Karpas-422 (cell line): ENCODE measurements at places on chromosomes 2 and 18. TPM values are rescaled to one million over a fixed set of nuclear protein-coding genes. Genes with fewer than 3 reads are reported as not detected.

The KCNG2 gene
- total RNA-seq, result not detected in 2 replicates

- H3K4me3 ChIP-seq, result no peak overlapping the region
- H3K27ac ChIP-seq, result no peak overlapping the region
- no peak for DNase-seq
- H3K36me3 ChIP-seq, result no peaks in the 10 kb centered on the region
Measured at GRCh38 chr2:187155476-187155875, 292.6 kb downstream of the CALCRL start.

The GNAL gene
- total RNA-seq, result not detected in 2 replicates

GRCh38 chr2:236945431-236946016 is 140.2 kb upstream of the COPS8 start:
- no peaks in the 10 kb centered on the region for H3K27me3 ChIP-seq
- H3K4me3 ChIP-seq, result no peak overlapping the region
- H3K36me3 ChIP-seq, result no peaks in the 10 kb centered on the region
- H3K4me1 ChIP-seq, result peaks cover 3% of the 10 kb centered on the region; the same call in 1 of the 2 replicates
- H3K27ac ChIP-seq, result no peak overlapping the region
- no peak for DNase-seq

- no peaks in the 10 kb centered on the region for H3K27me3 ChIP-seq
- no peak overlapping the region for H3K4me3 ChIP-seq
- H3K36me3 ChIP-seq, result no peaks in the 10 kb centered on the region
- no peak for DNase-seq
- H3K4me1 ChIP-seq, result no peaks in the 10 kb centered on the region
Measured at GRCh38 chr18:50405582-50406271, 30.9 kb downstream of the SKA1 start.

- no peaks in the 10 kb centered on the region for H3K36me3 ChIP-seq
- no peak overlapping the region for H3K4me3 ChIP-seq
- no peak overlapping the region for H3K27ac ChIP-seq
- H3K27me3 ChIP-seq, result no peaks in the 10 kb centered on the region
Measured at GRCh38 chr18:62877411-62878221, 162.3 kb downstream of the PHLPP1 start.

- H3K27ac ChIP-seq, result no peak overlapping the region
- H3K4me1 ChIP-seq, result no peaks in the 10 kb centered on the region
- H3K36me3 ChIP-seq, result no peaks in the 10 kb centered on the region
- no peak for DNase-seq
- no peaks in the 10 kb centered on the region for H3K27me3 ChIP-seq
- H3K4me3 ChIP-seq, result no peak overlapping the region
Measured at GRCh38 chr2:213007290-213007838, 144.0 kb downstream of the IKZF2 start.

DNA sequence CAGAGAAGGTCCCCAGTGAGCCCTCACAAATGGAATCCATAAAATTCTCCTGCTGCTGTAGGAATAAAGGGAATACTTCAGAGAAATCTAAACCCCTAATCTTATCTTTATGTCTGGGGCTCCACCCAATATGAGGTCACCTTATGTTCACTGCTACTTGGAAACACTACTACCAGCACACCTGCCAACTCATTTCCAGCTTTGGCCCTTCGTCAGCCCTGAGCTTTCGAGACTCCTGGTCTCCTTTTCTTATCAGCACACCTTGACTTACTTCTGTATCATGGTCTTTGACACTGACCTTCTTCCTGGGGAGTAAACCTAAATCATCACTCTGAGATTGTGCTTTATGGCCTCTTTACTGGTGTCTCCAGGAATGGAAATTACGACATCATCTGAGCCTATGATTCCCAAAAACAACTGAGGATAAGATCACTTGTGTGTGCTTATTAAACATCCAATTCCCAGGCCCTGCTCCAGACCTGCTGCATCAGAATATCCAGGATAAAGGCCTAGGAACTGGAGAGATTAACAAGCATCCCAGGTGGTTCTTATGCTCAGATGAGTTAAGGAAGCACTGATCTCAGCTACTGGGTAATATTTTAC is 22.2 kb upstream of the ASNSD1 start:
- H3K36me3 ChIP-seq, result no peaks in the 10 kb centered on the region
- H3K4me1 ChIP-seq, result no peaks in the 10 kb centered on the region
- no peak overlapping the region for H3K27ac ChIP-seq

DNA sequence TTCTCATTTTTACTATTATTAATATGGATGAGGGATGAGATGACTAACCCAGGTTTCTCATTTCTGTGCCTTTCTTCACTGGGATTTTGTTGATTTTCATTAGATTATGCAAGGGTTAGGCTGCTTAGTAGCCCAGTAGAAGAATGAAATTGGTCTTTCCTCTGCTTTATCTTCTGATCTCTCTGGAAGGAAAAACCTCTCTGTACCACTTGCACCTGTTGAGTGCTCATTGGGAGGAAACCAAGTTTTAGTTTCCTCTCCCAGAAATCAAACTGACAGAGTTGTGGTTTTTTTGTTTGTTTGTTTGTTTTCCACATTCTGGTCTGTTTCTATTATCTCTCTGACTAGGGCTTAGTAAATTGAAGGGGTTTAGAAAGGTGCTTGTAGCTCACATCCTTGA is 60.8 kb downstream of the KIAA1328 start:
- no peaks in the 10 kb centered on the region for H3K36me3 ChIP-seq
- no peak overlapping the region for H3K27ac ChIP-seq
- no peak for DNase-seq
- H3K4me3 ChIP-seq, result no peak overlapping the region

DNA sequence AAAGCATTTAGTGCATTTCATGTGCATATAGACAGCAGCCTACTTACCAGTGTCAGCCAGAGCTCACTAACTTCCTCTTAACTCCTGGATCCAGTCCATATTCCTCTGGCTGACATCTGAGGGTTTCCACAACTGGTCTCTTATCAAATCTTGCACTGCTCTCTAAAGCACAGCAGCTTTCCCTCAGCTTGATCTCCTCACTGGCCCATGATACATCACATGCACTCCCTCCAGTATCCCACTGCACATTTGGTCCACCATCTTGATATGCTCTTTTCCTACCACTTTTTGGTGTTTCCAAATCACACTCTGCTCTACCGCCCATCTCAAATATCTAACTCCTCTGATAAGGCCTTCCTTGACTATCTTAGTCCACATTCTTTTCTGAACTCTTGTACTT is 105.0 kb upstream of the ZFP36L2 start:
- no peaks in the 10 kb centered on the region for H3K4me1 ChIP-seq
- no peak for DNase-seq
- H3K36me3 ChIP-seq, result no peaks in the 10 kb centered on the region
- no peak overlapping the region for H3K27ac ChIP-seq
- no peak overlapping the region for H3K4me3 ChIP-seq

DNA sequence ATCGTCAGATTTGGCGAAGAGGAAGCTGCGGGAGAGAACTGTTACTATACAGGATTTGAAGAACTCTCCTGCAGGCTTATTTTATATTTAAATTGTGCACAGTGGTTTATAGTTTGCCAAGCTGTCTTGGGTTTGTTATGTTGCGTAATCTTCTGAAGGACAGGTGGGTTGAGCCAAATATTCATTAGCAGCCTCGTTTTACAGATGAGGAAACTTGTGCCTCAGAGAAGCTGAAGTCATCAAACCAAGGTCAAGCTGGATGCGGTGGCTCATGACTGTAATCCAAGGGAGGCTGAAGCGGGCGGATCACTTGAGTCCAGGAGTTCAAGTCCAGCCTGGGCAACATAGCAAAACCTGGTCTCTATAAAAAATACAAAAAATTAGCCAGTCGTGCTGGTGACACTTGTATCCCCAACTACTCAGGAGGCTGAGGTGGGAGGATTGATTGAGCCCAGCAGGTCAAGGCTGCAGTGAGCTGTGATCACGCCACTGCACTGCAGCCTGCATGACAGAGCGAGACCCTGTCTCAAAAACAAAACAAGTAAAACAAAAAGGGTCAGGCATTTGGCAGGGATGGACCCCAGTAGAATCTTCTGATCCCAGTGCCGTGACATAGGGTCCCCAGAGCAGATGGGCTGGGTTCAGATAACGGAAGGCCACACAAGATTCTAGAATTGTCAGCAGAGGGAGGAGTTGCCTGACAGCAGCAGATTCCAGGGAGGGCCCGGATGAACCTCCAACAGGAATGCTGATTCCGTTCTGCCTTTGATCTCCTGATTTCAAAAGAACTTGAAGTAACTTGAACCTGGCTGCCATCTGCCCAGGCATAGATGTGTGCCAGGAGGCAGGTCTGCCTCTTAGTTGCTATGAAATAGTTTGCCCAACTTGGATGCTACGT is 50.6 kb downstream of the SH3BP4 start:
- H3K4me3 ChIP-seq, result no peak overlapping the region
- H3K27ac ChIP-seq, result no peak overlapping the region
- H3K27me3 ChIP-seq, result no peaks in the 10 kb centered on the region
- H3K4me1 ChIP-seq, result no peaks in the 10 kb centered on the region
- DNase-seq, result no peak
- no peaks in the 10 kb centered on the region for H3K36me3 ChIP-seq

DNA sequence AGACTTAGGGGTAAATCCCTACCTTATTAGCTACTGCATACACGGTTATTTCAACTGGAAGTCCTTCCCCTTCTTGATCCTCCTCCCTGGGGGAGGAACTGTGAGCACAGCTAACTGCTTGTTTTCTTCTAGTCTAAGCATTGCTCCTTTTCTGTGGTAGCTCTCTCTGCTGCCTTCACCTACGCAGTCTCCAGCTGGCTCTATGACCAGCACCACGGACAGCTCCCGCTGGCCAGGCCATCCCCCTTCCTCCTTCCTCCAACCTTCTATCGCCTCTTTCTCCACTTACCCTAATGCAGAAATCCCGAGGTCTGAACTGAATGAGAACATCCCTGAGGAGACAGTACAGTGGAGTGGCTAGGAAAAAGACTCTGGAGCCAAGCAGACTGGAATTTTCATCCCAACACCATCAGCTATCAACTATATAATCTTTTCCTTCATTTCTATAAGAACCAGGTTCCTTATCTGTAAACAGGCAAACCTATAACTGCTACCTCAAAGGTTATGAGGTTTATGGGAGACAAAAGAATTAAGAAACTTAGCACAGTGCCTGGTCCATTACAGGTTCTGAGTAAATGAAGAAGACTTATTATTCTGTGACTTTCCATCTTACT is 4.7 kb upstream of the CFAP65 start:
- H3K36me3 ChIP-seq, result no peaks in the 10 kb centered on the region
- H3K4me1 ChIP-seq, result no peaks in the 10 kb centered on the region
- peak; percentile 69 for DNase-seq
- H3K27me3 ChIP-seq, result no peaks in the 10 kb centered on the region
- H3K4me3 ChIP-seq, result no peak overlapping the region

The SERPINB10 gene
- not detected in 2 replicates for total RNA-seq

DNA sequence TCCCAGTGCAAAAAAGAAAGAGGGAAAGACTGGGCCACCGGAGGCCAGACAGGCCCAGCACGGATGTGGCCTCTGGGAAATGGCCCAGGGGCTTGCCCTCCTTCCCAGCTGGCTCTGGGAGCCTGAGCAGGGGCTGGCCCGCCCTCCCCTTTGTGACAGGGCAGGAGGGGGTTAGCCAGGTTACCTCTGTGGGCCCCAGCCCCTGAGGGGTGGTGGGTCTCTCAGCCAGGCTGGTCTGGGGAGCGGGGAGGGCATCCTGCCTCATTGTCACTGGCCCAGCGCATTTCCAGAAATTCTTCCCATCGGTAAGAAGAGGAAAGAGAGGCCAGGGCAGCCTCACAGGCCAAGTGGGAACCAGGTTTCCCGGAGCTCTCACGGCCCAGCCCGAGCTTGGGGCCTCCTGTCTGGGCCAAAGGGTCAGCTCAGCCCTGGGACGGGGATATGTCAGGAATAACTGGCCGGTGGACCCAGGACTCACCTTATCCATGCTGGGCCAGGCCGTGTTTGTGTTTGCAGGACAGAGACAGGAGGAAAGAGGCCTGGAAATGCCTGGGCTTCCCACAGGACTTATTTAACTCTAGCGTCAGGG is 182.2 kb downstream of the ZFP36L2 start:
- H3K4me3 ChIP-seq, result no peak overlapping the region
- H3K36me3 ChIP-seq, result no peaks in the 10 kb centered on the region
- H3K27ac ChIP-seq, result no peak overlapping the region

GRCh38 chr2:241356871-241357260 is 781 bp downstream of the FARP2 start:
- H3K27me3 ChIP-seq, result no peaks in the 10 kb centered on the region
- H3K27ac ChIP-seq, result no peak overlapping the region
- peak overlapping the region; percentile 94 for H3K4me3 ChIP-seq
- H3K4me1 ChIP-seq, result peaks cover 43% of the 10 kb centered on the region
- peak; percentile 69 for DNase-seq
- peaks cover 19% of the 10 kb centered on the region for H3K36me3 ChIP-seq

DNA sequence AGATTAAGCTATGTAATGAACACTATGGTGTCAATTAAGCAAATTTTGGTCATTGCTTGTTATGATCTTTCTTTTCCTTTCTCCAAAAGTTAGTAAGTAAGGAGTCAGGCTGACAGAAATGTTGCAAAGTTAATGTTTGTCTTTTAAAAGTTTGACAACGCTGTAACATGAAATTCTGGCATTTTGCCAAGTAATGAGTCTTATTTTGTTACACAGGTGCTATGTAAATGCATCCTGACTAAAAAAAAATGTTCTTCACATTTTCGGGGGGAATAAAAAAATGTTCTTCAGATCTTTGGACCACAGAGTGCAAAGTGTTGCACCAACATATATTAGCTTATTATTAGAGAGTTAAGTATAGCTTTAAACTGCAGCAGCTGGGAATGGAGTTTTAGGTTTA is 54.8 kb upstream of the PROKR1 start:
- no peak overlapping the region for H3K27ac ChIP-seq
- no peak for DNase-seq

GRCh38 chr2:108905906-108906305 is 83.1 kb downstream of the EDAR start:
- H3K27ac ChIP-seq, result no peak overlapping the region
- no peaks in the 10 kb centered on the region for H3K27me3 ChIP-seq
- H3K4me1 ChIP-seq, result peaks cover 15% of the 10 kb centered on the region
- H3K4me3 ChIP-seq, result no peak overlapping the region
- no peaks in the 10 kb centered on the region for H3K36me3 ChIP-seq

- no peak overlapping the region for H3K27ac ChIP-seq
- no peak overlapping the region for H3K4me3 ChIP-seq
- no peaks in the 10 kb centered on the region for H3K27me3 ChIP-seq
- H3K36me3 ChIP-seq, result no peaks in the 10 kb centered on the region
- DNase-seq, result no peak
Measured at GRCh38 chr2:158714420-158714819, 80.7 kb upstream of the DAPL1 start.

The GPR75 gene
- total RNA-seq, result 6.6 and 11.4 TPM in 2 replicates

The EFR3B gene
- 0.22 and 0.58 TPM in 2 replicates for total RNA-seq

DNA sequence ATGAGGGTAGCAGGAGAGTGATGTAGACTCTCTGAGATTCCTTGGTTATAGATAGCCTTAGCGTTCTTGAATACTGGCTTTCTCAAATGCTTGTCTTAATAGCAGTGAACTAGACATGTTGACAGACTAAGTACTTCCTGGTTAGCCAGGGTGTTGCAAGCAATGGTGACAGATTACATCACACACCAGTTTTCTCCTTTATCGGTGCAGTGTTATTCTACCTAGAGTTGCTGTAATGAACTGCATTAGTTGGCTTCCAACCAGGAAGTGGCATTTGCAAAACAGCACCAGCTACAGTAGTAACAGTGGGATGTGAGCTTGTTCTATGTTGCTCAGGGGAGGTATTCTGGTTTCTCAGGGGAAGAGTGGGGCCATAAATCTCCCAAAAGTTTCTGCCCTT is 582.2 kb upstream of the DDX18 start:
- H3K27ac ChIP-seq, result no peak overlapping the region
- 0 out of 2 replicates have a peak, but pooled peaks cover 5% of the 10 kb centered on the region for H3K4me1 ChIP-seq
- H3K27me3 ChIP-seq, result peaks cover 5% of the 10 kb centered on the region; the same call in 1 of the 2 replicates
- no peaks in the 10 kb centered on the region for H3K36me3 ChIP-seq
- H3K4me3 ChIP-seq, result no peak overlapping the region
